ENCODE measurements at places on chromosomes 7 and 10. TPM values are rescaled to one million over a fixed set of nuclear protein-coding genes. Genes with fewer than 3 reads are reported as not detected.

KLHDC10 gene
- 3.5 TPM for polyA plus RNA-seq

GRCh38 chr7:111333010-111333409, 229.3 kb downstream of the IMMP2L start:
- DNase-seq = no peak

DNA sequence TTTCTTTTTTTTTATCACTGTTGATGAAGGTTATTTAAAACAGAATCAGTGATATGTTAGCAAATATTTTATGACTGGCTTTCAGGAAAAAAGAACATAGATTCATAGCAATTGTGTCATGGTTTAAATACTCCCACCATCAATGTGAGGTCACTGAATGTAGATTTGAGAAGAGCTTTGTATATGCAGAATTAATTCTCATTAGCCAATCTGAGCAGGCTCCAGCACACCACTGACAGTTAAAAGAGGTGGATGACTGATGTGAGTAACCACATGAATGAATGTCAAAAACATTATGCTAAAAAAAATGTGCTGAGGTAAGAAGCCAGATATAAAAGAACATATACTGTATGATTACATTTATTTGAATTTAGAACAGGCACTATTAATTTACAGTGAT, 174.8 kb upstream of the KAT6B start:
- DNase-seq = no peak

DNA sequence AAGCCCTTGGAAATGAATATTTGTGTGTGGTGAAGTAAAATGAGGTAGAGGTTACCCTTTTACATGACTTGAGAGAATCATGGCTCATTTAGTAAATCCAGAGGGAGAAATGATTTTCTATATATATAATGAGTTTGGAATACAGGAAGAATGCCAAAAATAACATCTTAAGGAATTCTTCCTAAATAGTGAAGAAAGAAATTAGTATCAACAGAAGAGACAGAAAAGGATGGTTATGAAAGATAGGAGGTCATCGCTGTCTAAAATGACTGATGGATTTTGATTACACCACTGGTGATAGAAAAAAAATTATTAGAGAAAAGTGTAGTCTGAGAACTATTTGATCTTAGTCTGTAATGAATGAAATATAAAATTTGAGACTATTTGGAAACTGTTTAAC, 283.0 kb downstream of the ADK start:
- DNase-seq = no peak

- no peak for DNase-seq
Observed at GRCh38 chr10:48835781-48836180, 103.9 kb downstream of the LRRC18 start.

DNA sequence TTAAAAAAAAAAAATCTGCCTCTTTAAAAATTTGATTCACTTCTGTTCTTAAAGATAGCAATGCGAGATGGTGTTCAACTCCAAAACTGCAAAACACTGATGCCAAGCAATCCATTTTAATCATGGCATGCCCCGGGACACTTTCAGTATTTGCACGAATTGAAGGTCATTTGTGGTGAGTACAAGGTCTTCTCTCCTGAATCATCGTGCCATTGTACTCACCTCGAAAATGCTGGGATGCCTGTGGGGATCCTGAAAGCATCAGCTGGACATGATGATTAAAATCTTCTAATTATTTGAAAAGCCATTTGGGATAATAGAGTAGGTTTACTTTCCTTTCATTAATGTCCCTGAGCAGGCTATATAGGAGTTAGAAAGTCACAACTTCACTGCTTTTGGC, 125.1 kb upstream of the NRP1 start:
- no peak for DNase-seq

Measured in GM12878 (cell line).